ENCODE measurements at places on chromosomes 13 and 19.

GRCh38 chr19:7461841-7462629 is 26.8 kb downstream of the PEX11G start:
- DNase-seq = no peak

- no peak for DNase-seq
Observed at GRCh38 chr13:25992076-25992475, 59.7 kb downstream of the SHISA2 start.

DNA sequence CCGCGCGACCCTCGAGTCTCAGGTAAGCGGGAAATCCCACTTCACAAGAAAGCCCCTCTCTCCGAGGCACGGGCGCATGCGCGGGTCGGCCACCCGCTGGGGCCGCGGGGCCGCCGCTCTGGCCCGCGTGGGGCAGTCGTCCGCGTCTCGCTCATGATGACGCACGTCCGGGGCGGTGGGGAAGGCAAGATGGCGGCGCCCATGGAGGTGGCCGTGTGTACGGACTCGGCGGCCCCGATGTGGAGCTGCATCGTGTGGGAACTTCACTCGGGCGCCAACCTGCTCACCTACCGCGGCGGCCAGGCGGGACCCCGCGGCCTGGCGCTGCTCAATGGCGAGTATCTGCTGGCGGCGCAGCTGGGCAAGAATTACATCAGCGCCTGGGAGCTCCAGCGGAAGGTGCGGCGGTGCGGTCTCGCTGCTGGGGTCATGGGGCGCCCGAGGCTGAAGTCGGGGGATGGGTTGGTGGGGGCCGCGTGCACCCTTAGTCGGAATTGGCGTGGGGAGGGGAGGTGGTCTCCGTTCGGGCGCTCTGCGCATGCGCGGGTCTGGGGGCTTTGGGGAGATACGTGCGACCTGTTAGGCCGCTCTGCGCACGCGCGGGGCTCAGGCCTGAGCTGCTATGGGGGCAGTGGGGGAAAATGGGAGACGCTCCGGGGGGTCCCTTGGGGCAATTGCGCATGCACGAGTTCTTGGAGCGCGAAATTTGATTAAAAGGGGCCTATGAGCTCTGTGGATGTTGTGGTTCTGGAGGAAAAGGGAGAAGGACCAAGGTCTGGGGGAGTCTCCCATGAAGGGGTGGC is at the start of gene WDR18:
TSS of gene WDR18 (plus strand) at position 181 of the 803 bp plus-strand sequence. CDS start at position 190, 9 bp downstream.
- DNase-seq = peak; percentile 88

GRCh38 chr13:42334329-42334706 is 62.4 kb downstream of the AKAP11 start:
- DNase-seq = no peak

- DNase-seq = no peak
Observed at GRCh38 chr13:99421271-99421670, 80.0 kb upstream of the TM9SF2 start.

- DNase-seq = no peak
Observed at GRCh38 chr19:33089010-33089409, 8.0 kb downstream of the GPATCH1 start.

DNA sequence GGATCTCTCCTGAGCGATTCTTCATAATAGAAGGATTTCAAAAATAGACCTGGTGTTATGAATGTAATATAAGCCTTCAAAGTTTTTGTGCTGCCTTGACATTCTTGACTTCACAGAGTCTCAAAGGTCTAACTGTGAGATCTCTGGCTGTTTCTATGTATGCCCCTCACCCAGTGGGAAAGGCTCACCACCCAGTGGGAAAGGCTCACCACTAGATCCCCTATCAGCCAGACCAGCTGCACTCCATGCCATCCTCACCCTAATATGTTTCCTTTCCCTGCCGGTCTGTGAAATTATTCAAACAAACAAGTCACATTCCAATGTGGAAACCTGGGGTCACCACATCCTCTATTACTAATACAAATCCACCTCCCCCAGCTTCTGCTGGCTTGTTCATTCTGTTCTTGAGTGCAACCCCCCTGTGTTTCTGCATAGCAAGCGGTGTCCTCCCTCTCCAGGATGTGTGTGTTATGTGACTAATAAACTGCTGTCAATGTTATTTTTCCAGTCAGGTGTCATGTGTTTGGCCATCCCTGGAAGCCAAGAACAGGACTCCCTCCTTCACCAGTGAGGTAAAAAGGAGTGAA is 13.8 kb upstream of the SLITRK1 start:
- no peak for DNase-seq

DNA sequence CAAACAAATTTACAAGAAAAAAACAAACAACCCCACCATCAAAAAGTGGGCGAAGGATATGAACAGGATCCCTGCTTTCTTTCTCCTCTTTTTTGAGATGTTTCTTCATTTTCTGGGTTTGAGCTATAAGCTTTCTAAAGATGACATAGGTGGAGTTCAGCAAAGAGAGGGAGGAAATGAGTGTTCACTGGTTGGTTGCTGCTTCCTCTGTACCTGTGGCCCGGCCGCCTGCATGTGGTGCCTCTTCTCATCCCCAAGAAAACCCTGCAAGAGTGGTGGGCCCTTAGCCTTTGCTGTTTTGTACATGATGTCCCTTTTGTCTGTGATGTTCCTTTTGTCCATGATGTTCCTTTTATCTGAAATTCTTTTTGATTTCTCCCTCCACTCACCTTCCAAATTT is 178.4 kb upstream of the SERP2 start:
- no peak for DNase-seq

DNA sequence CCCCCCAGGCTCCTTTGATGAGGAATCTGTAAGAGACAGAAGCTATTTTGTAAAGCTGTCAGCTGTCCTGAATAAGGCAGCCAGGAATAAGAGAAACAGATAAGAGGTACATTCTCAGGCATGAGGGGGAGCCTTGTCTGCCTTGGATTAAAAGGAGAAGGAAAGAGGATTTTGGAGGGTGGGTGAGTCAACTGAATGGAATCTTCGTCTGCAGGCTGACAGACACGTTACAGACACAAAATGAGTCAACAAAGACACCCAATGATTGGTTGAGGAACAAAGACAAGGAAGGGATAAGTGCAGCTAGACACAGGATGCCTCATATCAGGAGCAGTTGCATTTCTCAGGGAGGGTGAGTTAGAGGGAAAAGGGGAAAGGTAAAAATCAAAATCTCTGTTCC is 162.5 kb downstream of the OLFM4 start:
- no peak for DNase-seq

GRCh38 chr19:8452446-8453123 is 7.8 kb downstream of the HNRNPM start:
- no peak for DNase-seq

- DNase-seq = no peak
Observed at GRCh38 chr13:59991395-59991794, 172.3 kb downstream of the DIAPH3 start.

Measured in fibroblast of villous mesenchyme (primary cell).